Hepatic stellate cell (primary cell): ENCODE measurements at places on chromosomes 6 and 20.
A peak's percentile ranks its signal among the peaks of the same experiment; 100 is the strongest.

- no peak for DNase-seq
Observed at GRCh38 chr6:5772408-5773120, 234.2 kb downstream of the NRN1 start.

DNA sequence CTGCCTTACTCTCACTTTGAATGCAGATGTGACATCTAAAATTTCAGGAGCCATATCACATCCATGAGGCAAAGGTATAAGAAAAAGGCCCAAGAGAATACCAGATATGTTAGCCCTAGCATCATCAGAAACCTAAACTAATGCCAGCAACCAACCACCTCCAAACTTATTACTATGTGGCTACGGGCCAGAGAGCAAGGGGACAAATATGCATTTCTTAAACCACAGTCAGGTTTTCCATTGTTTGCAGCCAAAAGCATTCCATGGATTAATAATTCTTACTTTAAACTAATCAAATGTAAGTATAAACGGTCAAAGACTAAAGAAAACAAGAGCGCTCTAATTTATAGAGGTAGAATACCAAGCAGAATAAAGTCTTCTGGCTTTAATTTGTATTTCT lies 84.7 kb downstream of the TASP1 start:
- no peak for DNase-seq

DNA sequence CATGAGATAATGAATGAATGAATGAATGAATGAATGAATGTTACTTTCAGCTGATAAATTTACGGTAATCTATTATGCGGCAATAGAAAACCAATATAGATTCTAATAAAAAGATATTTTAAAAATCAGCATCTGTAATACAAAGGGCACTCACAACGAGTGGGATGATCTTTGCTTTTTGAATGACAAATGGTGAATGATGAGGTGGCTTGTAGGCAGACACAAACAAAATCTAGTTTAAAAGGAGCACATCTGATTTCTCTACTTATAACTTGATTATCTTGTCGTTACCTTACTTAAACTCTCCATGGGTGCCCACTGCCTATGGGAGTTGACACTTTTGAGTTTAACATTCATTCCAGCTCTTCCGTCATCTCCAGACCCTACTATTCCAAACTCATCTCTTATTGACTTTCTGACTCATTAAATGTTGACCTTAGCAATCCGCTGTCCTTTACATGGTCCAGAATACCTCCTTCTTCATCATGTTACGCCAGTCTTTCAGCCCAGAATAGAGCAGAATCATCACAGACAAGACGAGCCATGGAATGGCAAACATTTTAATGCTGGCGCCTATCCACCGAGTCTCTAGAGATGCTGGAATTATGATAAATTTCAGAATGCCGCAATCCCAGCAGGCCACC lies 41.3 kb downstream of the NHLRC1 start:
- peak; percentile 44 for DNase-seq

DNA sequence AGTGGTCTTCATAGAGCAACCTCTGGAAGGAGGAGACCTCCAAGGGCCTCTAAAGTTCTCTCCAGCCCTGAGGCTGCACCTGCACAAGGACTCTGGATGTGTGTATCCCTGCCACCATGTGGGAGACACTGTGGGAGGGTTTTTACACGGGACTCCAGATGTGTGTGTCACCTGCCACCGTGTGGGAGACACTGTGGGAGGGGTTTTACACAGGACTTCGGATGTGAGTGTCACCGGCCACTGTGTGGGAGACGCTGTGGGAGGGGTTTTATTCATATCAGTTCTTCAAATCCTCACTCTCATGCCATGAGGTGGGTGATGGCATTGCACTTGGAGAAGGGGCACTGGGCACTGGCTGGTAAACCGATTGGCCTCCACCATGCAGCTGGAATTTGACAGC lies 90.2 kb upstream of the SSTR4 start:
- DNase-seq: no peak

DNA sequence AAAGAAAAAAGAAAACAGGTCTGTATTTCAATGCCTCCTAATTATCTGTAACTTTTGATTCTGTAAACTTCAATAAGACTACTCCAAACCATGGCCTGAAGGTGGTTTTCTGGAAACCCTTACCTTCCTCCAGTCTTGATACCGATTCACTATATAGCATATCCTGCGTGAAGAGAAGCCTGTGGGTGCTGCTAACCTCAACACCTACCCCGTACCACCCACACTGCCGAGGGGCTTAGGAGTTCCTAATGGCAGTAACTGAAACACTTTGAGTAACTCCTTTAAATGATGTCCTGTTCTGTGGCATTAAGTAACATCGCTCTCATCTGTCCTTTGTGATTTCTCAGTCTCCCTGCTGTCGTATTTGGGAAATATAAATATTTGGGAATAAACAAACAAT lies 104.5 kb upstream of the CARMIL1 start:
- no peak for DNase-seq

- no peak for DNase-seq
Observed at GRCh38 chr20:1937316-1937976, 42.2 kb downstream of the SIRPA start.

GRCh38 chr6:116697480-116697879 lies 16.5 kb downstream of the KPNA5 start:
- DNase-seq: no peak
